CD4-positive, alpha-beta T cell treated with Interleukin-6 at 100 ng/mL for 8 hours (primary cell): ENCODE measurements at places on chromosomes 16 and 17.

GRCh38 chr17:41301916-41302901 is at the start of gene KRTAP29-1:
Gene KRTAP29-1, minus strand, starts transcription at chr17:41302851. Its CDS starts 0 bp downstream, at chr17:41302851.
- no peak for DNase-seq

DNA sequence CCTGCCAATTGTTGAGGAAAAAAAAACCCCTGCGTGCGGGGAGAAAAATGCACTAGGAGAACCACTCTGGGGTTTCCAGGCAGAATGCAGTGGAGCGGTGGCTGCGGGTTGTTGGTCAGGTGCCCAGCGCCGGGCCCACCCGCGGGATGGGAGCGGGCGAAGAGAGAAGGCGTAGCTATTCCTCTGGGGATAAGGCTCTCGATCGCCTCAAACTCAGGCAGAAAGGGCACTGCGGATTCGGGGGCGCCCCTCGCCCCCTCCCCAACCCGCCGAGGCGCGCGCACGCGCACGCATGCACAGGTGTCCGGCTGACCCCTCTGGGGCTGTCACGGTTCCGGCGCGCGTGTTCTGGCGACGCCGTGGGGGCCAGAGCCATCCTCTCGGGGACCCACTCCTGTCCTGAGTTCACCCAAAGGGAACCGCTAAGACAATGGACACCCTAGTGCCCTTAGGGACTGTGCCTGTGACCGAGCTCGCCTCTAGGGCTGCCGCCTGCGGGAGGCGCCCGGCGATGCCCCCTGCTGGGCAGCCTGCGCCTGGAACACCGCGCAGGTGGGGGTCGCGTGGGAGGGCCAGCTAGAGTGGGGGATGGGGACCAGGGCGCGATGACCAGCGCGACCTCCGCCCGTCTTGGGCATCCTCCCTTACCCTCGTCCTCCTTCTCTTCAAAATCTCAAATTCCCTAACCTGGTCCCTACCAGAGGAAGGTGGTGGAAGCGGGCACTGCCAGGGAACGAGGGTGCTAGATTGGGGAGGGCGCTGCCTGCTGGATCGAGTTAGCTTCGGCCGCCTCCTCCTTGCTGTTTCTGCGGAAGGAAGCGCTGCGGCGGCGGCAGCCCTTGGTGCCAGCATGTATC is 14.4 kb upstream of the CBX8 start:
- peak; percentile 21 for DNase-seq

DNA sequence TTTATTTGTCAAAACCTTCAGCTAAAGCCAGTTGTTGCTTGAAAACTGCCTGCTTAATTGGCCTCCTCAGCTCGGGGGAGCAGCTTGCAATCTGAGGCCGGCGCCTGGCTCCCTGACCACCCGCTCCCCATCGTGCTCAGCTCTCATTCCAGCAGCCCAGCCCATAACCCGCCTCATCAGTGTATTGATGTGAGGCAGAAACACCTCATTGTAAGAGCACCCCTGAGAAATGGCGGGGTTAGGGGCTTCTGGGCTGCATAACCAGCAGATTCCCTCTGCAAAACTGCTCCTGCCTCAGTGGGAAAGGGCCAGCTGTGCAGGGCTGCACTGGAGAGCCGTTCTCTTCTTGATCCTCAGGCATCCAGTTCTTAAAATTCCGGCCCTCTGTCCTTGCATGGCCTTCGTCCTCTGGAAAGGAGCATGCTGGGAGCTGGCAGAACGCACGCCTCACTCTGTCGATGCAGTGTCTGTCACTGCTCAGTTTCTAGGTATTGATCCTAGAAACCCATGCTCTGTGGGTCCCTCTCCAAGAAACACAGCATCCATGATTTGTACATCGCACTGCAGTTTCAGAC is 113.8 kb upstream of the CHMP6 start:
- no peak for DNase-seq

DNA sequence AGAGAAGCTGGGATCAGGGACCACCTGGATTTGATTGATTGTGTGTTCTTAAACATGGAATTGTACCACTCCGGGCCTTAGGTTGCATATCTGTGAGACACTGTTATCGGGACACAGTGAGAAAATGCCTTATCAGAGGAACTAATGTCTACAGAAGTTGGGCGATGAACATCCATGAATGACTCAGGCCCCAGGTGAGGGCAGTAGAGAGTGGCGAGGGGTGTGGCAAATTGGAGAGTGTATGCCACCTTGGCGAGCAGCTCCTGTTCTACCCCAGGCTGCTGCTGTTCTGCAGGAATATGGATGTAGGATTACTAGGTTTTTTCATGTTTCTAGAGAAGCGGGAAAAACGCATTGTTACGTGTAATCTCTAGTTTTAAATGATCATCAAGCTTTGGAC is 38.8 kb downstream of the CLEC16A start:
- DNase-seq, result peak; percentile 17

DNA sequence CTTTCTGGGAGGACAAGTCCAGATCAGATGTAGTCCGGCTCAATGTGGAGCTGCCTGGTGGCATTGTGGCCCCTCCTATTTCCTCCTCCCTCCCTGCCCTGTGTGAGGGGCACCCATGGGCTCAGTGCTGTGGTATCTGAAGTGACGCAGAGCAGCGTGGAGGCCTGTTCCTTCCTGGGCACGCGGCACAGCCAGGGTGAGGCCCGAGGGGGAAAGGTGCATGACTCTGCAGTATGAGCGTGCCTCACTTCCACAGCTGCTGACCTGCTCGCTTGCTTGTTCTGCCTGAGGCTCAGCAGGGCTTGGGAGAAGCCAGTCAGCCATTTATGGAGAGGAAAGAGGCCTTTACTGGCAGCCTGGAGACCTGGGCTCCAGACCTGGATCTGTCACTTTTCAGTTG is 11.7 kb downstream of the TMEM238L start:
- DNase-seq, result no peak

DNA sequence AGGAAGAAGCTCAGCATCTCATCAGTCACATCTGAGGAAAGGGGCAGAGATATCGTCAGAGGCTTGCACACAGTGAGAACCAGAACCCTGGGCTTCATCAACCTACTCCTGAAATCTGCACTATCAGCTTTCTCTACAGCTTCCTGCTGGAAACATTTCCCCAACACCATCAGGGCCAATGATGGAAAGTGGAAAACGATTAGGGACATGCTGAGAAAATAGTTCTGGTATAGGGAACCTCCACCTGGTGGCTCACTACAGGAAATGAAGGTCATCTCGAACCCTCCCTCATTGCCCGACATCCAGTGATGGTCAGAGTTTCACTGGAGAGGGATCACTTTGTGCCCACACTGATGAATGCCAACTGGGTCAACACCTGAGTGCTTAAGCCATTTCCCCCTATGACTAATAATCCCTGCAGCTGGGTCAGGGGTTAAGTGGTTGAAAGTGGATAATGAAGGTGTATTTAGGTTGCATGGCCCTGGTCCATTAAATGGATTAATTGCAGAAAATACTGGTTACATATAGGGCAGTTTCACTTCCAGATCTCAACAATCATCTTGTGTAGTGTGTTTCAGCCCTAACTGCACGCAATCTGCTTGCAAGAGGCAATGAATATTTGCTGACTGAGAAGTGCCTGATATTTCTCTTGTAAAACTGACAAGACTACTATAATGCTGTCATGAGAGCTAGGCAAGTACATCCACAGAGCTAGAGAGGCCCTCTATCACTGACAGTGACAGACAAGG is 43.1 kb upstream of the GSG1L start:
- DNase-seq, result no peak

DNA sequence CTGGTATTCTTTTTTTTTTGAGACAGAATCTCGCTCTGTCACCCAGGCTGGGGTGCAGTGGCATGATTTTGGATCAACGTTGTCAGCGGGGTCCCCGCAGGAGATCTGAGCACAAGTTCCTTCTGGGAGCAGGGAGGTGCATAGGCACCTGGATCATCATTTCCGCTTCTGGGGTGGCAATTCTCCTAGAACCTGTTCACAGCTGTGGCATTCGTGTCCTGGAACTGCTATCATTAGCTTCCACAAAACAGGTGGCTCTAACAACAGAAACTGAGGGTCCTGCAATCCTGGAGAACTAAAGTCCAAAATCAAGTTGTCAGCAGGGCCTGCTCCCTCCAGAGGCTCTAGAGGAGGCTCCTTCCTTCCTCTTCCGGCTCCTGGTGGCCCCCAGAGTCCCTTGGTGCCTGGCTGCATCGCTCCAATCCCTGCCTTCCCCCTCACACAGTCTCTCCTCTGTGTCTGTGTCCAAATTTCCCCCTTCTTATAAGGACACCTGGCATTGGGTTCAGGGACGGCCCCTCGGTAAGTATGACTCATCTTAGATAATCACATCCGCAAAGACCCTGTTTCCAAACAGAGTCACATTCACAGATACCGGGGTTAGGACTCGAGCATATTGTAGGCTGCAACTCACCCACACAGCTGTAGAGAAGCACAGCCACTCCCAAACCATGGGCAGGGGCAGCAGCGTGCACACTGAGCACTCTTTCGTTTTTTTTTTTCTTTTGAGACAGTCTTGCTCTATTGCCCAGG is 43.5 kb upstream of the KLHDC4 start:
- DNase-seq, result no peak

DNA sequence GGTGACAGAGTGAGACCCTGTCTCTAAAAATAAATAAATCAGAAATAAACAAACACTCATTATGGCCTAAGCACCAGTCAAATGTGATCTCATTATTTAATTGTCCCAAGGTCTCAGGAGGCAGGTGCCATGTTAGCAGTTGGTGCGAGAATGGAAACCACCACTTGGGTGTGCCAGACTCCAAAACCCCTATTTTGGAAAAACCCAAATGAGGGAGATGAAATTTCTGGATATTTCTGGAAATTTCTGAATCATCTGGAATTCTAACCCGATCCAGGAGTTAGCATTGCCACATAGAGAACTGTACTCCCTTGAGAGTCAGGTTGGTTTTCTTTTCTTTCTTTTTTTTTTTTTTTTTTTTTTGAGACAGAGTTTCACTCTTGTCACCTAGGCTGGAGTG is 264.0 kb downstream of the XYLT1 start:
- DNase-seq, result no peak

GRCh38 chr17:33779234-33779591 is 475.9 kb upstream of the CCL2 start:
- peak; percentile 26 for DNase-seq

DNA sequence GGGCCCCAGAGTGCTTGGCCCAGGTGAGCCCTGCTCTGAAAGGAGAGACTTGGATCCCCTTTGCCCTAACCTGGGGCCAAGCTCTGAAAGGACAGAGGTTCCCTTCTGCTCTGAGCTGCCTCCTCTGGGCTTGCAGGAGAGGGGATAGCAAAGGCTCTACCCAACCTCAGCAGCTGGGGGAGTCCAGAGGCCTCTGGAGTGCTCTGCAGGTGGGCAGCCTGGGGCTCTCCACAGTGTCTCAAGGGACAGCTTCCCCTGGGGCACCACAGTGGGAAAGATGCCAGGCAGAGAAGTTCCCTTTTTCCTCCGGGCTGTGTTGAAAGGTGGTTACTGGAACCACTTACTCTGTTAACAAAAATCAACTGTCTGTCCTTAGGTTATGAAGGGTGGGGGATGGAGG is 48.2 kb upstream of the MGAT5B start:
- DNase-seq, result no peak

DNA sequence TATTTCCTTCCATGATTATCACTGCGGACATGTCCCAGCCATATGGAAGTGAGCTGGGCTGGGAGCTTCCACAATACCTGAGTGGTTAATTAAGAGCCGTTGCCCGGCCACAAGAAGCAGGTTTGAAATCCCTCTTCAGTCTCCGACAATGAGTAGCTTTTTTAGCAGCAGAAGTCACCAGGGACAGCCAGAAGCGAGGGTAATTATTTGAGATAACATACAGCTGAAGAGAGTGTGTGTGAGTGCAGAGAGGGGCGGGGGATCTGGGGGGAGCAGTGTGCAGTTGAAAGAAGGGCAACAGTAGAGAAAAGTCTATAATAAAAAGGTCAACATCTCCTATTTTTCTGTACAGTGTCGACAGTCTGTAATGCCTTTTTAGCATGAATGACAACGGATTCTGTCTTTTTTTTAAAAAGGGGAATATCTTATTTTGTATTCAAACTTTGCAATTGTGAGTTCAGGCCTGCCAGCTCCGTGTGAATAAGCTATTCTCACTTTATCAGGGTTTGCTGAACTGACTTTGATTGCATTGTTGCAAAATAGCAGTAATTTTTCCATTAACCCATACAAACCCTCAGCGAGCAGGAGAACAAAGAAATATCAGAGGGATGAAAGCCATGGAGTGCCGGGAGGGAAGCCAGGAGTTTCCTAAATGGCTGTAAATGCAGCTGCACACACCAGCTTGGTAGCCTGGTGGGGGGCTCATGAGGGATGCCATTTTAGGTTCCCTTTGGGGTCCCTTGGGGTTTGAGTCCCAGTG is 220.3 kb upstream of the IRX3 start:
- DNase-seq, result no peak

- no peak for DNase-seq
Observed at GRCh38 chr16:87556941-87557459, 45.3 kb upstream of the JPH3 start.

- DNase-seq, result no peak
Observed at GRCh38 chr16:75260851-75261589, 9.6 kb upstream of the BCAR1 start.

- no peak for DNase-seq
Observed at GRCh38 chr16:12257926-12258561, 281.5 kb downstream of the SNX29 start.

- no peak for DNase-seq
Observed at GRCh38 chr17:37167756-37168155, 208.0 kb upstream of the C17orf78 start.

- no peak for DNase-seq
Observed at GRCh38 chr16:19765860-19766553, 47.9 kb downstream of the IQCK start.

- DNase-seq, result no peak
Observed at GRCh38 chr17:78240839-78241238, 9.4 kb downstream of the TMEM235 start.

DNA sequence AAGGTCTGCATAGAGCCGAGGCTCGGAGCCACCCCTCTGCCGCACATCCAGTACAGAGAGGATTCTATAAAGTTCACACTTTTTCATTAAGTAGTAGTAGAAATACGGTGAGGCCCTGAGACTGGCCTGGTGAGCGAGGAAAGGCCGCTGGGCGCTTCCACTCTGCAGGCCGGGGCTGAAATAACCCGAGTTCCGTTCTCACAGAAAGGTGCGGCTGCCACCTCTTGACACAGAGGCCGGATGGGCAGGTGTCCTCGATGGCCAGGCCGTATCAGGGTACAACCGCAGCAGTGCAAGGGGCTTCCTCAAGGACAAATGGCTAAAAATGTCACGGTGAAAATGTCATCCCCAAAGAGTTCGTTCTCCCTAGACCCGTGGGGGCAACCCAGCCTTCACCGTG is 770 bp upstream of the PCYT2 start:
- no peak for DNase-seq

DNA sequence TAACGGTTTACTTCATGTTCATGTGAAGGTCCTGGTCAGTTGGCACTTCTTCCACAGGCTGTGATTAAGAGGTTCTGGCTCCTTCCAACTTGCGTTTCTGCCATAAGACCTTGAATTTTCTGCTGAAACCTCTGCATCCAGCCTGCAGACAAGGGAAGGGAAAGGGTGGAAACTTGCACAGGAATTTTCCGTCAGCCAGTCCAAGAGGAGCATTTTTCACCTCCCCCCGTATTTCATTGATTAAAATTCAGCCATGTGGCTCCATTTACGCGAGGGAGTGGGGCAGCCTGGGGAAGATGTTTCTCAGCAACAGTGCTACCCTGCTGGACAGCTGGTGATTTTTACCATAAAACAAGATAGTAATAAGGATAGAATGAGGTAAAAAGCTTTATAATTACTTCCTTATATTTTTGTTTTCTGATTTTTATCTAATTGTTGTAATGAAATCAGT is 101.5 kb upstream of the SMIM36 start:
- DNase-seq, result no peak
